Natural killer cell (primary cell): ENCODE measurements at places on chromosomes 2 and 18.

GRCh38 chr2:43051338-43051737, 175.1 kb downstream of the ZFP36L2 start:
- peak; percentile 50 for DNase-seq

DNA sequence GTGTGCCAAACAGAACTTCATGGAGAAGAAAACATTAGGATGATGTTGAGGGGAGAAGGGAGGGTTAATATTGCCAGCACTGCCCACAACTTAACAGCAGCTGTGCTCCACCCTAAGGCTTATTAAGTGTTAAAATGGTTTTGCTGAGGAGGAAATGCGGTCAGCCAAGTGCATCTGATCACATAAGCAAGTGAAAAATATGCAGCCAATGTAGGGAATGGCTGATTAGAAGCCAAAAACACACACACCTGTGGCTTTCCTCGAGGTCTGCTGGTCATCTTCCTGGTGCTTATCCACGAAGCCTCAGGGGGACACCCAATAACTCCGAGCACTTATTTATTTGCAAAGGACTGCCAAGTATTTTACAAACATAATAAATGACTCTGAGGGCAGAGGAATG, 66.3 kb upstream of the GPR45 start:
- DNase-seq = peak; percentile 19

DNA sequence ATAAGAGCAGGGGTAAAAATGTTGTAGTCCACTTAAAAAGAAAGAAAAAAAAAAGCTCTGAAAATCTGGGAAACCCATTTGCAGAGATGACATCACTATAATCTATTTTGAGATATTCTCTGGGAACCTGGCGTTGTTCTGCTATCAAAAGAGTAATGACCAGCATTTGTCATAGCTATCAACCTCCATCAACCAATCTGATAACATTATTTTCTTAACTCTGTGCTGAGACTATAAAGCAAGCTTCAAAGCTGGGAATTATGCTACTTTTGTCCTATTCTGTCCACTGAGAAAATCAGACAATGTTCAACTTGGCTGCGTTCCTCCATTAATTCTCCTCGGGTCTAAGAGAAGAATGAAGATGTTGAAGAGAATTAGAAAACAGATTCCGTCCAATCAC, 107.5 kb downstream of the STK39 start:
- no peak for DNase-seq

- no peak for DNase-seq
Observed at GRCh38 chr18:10010611-10011015, 96.8 kb downstream of the VAPA start.

DNA sequence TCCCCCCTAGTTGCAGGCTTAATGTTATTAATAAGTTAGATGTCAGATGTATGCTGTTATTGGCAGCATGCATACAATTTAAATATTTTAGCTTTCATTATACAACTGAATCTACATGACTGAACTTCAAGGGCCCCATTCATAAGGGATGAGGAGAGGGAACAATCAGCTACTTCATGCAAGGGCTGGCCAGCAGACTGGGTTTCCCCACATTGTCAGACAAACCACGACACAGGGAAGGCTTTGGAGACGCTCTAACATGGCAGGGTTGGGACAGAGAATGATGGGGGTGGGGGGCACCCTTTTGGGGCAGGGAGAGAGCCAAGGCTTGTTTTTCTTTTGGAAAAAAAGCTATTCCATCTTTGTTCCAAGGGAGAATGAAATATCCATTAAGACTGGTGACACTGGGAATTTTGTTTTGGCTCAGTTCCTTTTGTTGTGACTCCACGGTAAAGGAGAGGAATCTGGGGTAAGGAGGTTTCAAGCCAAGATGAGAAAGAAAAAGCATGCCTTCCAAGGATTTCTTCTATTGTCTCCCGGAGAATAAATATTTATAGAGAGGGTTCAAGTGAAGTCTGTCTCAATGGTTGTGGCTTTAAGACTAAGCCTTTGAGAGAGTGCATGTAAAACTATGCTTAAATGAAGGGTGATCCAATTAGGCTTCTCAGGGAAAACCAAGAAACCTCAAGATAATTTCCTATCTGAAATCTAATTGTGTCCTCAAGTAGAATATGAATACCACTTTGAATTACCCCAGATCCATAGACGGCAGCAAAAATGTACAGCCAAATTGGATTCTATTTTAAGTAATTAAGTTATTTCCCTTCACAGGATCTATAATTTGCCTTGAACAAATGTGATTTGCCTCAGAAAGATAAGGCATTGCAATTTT, 5.4 kb downstream of the CXCR4 start:
- peak; percentile 58 for DNase-seq

- DNase-seq = no peak
Observed at GRCh38 chr2:36185624-36186023, 170.0 kb upstream of the CRIM1 start.

- no peak for DNase-seq
Observed at GRCh38 chr2:105865222-105865913, 120.7 kb downstream of the NCK2 start.

GRCh38 chr2:7931808-7932207, 750.0 kb upstream of the ID2 start:
- no peak for DNase-seq

- no peak for DNase-seq
Observed at GRCh38 chr18:6624661-6625311, 104.7 kb upstream of the ARHGAP28 start.

- DNase-seq = no peak
Observed at GRCh38 chr18:49082714-49083688, 132.2 kb upstream of the SMAD7 start.

GRCh38 chr2:200596774-200597570, 11.2 kb downstream of the AOX1 start:
- DNase-seq = no peak
